CD4-positive, alpha-beta T cell treated with Interleukin-15 for 4 hours (primary cell): ENCODE measurements at places on chromosomes 7 and 10.

DNA sequence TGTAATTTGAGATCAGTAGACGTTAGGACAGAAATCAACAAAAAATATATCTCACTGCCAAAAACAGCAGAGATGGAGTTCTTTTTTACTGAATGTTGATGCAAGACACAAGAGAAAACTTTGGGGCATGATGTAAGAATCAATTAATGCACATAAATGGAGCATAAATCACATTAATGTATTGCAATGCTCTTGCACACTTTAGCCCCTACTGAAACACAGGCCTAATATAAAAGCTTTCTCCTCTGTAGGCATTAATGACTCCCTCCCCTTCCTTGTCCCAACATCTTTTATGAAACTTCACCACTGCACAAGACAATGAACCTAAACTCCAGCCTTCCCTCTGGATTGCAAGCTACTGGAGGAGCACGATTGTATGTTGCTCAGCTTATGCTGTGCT, 58.8 kb downstream of the CACNA2D1 start:
- DNase-seq: no peak

GRCh38 chr7:111356941-111357340, 205.4 kb downstream of the IMMP2L start:
- DNase-seq: no peak

DNA sequence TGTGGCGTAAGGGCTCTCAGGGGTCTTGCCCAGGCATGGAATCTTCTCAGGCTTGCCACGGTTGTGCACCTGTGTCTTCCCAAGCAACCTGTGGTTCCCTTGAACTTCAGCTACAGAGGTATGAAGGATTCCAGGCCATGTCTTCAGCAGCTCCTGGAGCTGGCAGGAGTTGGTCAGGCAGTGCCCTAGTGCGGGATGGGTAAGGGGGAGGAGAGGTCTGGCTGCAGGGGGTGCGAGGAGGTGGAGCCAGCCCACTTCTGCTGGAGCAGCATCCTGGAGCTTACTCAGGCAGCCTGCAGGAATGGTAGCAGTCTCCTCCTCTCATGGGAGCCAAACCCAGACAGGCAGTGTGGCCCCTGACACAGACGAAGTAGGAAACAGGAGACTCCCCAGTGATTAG, 3.8 kb upstream of the TRIL start:
- DNase-seq: no peak

DNA sequence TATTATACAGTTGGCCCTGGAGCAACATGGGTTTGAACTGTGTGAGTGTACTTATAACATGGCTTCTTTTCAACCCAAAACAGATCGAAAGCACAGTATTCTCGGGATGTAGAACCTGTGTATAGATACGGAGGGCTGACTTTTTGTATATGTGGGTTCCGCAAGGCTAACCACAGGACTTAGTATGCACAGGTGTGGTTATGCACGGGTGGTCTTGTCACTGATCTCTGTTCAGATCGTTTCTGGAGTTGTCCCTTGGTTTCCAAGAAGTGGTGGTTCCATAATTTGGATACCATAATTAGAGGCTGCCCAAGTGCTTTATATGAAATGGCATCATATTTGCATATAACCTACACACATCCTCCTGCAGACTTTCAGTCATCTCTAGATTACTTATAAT, 10.9 kb upstream of the BHLHA15 start:
- DNase-seq: no peak

GRCh38 chr7:98387544-98388226, 13.2 kb downstream of the BAIAP2L1 start:
- no peak for DNase-seq

GRCh38 chr7:1597066-1597760, 27.4 kb upstream of the PSMG3 start:
- DNase-seq: no peak

- no peak for DNase-seq
These were observed 108.2 kb downstream of the OSBPL3 start for GRCh38 chr7:24871770-24872169.
